ENCODE measurements at places on chromosomes 5 and 9.
A peak's percentile ranks its signal among the peaks of the same experiment; 100 is the strongest.

GRCh38 chr9:101514071-101514470 is 19.6 kb upstream of the RNF20 start:
- DNase-seq = no peak

GRCh38 chr5:160792732-160793529 is 59.1 kb downstream of the ATP10B start:
- DNase-seq = no peak

DNA sequence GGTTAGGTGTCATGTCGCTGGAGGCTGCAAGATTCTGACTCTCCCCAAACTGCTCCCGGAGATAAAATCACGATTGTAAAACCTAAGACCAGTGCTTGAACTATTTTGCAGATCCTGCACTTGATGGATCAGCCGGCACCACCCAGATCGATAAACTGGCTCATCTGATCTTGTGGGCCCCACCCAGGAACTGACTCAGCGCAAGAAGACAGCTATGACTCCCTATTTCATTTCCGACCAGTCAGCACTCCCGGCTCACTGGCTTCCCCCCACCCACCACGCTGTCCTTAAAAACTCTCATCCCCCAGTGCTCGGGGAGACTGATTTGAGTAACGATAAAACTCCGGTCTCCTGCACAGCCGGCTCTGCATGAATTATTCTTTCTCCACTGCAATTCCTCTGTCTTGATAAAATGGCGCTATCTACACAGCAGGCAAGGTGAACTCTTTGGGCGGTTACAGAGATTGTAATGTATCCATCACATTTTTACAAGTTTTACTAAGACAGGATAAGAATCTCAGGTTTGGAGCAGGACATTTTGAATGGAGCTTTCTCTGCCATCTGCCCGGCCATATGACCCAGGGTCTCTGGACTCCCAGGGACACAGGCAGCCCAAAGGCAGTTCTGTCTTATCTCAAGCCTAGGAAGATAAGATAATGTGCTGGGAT is 10.6 kb upstream of the PPP1R26 start:
- no peak for DNase-seq

- DNase-seq = no peak
These were observed 215.6 kb downstream of the ARHGEF28 start for GRCh38 chr5:73841641-73842040.

DNA sequence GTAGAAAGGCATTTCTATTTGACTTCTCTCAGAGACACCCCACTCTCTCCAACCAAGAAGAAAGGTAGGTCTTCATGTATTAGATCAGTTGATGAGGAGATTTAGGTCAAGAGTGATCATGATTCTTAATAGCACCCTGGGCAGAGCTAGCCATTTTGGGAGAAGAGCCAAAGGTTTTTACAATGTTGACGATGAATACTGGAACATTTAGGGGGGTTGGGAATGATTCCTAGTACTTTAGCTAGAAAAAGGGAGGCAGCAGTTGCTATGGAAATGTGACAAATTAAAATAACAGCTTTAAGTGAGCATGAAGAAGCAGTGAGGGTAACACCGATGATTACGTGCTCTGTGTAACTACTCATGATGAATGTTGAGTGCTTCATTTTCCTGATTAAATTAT is 9.5 kb upstream of the RPS23 start:
- DNase-seq = no peak

- no peak for DNase-seq
These were observed 1.6 kb downstream of the PIP5KL1 start for GRCh38 chr9:127928676-127929624.

DNA sequence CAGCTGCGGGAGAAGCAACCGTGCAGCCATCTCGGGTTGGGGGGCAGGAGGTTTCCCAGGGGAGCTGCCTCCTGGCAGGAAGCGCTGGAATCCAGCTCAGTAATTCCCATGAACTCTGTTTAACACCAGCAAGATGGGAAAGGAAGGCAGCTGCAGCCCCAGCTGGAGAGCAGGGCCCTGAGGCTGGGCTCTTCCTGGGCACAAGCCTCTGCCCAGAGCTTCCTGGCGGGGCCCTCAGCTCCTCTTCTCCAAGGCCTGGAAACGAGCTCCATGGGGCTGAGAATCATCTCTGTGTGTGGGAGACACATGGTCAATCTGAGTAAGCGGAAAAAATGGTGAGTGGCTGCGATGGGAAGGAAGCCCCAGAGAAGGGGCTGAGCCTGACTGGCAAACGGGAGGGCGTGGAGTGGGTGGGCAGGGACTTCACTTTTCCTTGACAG is 6.3 kb downstream of the MRPL36 start:
- no peak for DNase-seq

GRCh38 chr9:75108571-75108970 is 20.3 kb downstream of the OSTF1 start:
- DNase-seq = no peak

- DNase-seq = no peak
These were observed 63.8 kb downstream of the TMOD1 start for GRCh38 chr9:97565262-97565661.

DNA sequence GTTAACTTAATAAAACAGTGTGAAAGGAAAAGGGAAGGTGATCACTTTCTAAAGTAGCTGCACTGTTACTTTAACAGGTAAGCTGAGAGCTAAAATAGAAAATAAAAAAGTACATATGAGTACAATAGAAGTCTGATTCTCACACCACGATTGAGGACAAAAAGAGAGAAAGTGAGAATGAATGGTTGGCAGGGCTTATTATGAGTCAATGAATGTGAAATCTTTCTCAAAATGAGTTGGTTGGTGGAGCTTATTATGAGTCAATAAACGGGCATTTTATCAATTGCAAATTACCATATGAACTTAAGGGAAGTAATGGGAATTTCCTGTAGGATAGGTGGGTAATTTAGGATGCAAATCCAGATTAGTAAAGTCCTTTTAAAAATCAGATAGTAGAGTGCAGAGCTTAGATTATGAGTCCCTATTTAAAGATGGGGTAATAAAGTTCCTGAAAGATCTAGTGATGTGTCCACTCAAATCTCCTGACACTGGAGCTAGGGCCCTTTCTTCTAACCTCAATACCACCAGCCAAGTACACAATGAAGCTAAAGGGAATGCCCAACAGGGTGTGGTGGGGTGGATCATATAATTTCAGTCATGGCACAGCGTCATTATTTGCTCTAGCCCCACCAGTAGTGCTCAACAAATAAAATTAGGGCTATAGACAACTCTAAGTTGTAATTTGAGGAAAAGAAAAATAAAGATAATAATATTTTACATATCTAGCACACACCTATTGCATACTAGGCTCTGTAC is 21.1 kb upstream of the TLR4 start:
- no peak for DNase-seq

GRCh38 chr5:82644766-82645165 is 366.6 kb upstream of the RPS23 start:
- no peak for DNase-seq

GRCh38 chr5:140631831-140632365 is 1.1 kb downstream of the CD14 start:
- peak; percentile 37 for DNase-seq

GRCh38 chr9:69603656-69604055 is 68.5 kb downstream of the APBA1 start:
- no peak for DNase-seq

DNA sequence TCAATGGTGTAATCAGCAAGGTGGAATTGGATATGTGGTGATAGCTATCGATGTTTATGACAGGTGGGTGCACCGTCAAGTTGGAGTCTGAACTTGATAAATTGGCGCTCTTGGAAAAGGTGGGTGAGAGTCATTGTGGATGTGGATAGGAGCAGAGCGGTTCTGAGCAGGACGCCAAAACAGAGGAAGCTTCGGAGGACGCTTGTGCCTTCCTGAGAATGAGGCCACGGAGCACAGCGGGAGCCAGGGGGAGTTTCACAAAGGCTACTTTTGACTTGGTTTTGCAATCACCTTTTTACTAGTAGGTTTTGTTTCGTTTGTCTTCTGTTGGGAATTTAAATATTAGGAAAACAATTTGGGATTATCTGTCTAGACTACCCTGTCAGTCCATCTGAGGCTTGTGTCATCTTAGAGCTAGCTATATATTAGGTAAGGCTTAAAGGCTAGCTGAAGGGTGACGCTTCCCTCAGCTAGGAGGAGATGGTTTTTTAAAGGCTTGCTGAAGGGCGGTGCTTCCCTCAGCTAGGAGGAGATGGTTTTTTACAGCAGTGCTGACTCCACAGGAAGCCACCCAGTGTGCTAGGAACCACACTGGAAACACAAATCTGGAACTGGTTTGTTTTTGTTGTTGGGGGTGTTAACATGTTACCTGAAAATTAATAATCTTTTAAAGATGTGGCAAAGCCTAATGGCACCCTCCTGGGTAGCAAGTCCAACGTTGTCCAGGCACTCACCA is 142.4 kb upstream of the IRX4 start:
- no peak for DNase-seq

DNA sequence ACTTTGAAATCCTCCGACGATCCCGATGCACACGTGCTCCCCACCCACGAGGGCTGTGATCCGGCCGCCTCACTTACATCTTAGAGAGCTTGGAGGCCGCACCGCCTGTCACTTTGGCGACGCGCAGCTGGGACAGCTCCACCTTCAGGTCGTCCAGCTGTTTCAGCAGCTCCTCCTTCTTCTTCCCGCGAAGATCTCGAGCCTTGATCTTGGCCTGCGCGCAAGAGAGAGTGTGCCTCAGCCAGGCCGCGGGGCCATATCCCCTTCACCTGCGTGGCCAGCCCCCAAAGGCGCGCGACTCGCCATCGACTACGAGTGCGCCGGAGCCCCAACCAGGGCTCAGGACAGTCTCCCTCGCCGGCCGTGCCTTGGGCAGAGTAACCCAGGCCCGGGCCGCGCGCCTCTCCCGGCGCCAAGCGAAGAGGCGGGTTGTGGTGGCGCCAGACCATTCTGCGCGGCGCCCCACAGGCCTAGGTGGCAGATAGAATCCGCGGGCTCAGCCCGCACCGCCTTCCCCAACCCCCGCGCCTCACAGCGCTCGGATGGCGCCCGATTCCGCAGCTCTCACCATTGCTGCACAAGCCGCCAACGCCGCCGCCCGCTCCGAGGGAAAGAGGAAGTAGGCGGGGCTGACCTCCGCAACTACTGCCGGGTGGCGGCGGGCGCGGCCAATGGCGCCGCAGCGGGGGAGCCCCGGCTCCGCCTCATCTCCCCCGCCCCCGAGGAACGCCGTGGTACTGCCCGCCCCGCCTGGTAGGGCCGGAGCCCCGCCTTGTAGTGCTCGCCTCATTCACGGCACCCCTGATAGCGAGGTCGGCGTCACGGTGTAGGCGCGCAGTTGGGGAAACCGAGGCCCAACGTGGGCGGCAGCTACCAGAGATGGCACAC is at the start of the genes ARPC5L and RPL35:
ARPC5L (plus strand) TSS at position 789 of the 888 bp plus-strand sequence. CDS start 7,161 bp downstream, outside the sequence.
RPL35 (minus strand) TSS at position 616 of the 888 bp plus-strand sequence; CDS start at position 571, 45 bp downstream.
- peak; percentile 99 for DNase-seq

- no peak for DNase-seq
These were observed 42.4 kb upstream of the KCNMB1 start for GRCh38 chr5:170431571-170431970.

- no peak for DNase-seq
These were observed 100.6 kb upstream of the IER5L start for GRCh38 chr9:129278391-129279237.

GRCh38 chr5:142845402-142845921 is 75.3 kb downstream of the ARHGAP26 start:
- no peak for DNase-seq

DNA sequence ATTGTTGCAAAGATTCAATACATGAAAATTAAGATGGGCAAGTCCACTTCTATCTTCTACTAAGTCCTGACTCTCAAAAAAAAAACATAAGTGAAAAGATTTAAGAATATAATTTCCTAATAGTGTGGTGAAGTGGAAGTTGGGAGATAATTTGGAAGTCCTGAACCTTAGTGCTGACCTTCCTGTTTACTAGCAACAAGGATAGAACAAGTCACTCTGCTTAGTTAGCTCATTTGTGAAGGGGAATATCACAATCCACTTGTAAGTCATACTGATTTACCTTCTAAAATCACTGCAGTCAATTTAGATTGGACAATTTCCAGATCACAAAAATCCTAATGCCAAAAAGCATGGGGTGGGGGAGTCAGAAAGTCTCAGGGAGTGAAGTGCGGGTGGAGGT is 43.4 kb upstream of the PCSK5 start:
- no peak for DNase-seq

DNA sequence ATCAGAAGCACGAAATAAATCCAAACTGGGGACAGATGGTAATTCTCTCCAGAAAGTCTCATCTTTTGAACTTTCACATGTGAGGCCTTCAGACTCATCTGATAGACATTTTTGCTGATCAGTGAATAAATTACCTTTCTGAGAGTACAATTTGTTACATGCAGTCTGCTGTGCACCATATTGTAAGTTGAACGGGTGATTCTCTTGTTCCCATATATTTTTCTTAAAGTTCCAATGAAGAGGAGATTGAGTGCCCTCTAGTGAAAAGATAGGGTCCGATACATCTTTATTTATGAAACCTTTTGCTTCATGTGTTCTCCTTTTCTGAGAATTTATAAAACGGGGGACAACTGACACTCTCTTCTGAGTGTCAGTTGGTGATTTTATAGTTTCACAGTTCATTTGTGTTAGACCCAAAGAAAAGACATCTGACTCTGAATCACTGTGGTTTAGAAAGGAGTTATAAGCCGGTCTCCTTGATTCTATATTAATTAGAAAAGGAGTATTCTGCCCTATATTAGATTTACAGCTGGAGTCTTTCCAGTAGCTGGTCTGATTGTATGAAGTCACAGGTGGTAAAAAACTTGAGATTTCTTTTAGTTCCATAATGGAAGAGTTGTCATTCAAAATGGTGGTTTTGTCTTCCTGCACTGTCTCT is 30.4 kb downstream of the GNG10 start:
- no peak for DNase-seq

GRCh38 chr5:88682881-88683361 is 200.1 kb downstream of the MEF2C start:
- no peak for DNase-seq

GRCh38 chr9:78015241-78015640 is 16.4 kb downstream of the GNAQ start:
- no peak for DNase-seq

- no peak for DNase-seq
These were observed 672.1 kb upstream of the RIOK2 start for GRCh38 chr5:97854871-97855762.

- no peak for DNase-seq
These were observed 1915.7 kb upstream of the CDH9 start for GRCh38 chr5:28954074-28954473.

DNA sequence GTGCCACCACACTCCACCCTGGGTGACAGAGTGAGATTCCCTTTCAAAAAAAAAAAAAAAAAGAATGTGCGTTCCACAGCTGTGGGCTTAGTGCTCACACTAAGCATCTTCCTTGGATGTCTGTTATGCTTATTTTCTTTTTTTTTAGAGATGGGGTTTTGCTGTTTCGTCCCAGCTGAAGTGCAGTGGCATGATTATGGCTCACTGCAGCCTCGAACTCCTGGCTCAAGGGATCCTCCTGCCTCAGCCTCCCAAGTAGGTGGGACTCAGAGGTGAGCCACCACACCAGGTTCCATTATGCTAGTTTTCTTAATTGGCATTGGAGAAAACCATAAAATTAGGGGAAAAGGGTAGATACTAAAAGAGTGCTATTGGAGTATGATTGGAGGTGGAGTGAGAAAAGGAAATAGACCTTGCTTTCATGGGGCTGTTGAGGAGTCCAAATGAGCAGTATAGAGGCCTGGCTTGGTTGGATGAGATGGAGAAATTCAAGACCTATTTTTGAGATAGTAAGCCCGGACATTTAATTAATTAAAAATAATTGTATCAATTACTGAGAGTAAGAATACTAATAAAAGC is 978 bp upstream of the BRD3OS start:
- DNase-seq = no peak
